ENCODE measurements at places on chromosomes 12 and 14.

DNA sequence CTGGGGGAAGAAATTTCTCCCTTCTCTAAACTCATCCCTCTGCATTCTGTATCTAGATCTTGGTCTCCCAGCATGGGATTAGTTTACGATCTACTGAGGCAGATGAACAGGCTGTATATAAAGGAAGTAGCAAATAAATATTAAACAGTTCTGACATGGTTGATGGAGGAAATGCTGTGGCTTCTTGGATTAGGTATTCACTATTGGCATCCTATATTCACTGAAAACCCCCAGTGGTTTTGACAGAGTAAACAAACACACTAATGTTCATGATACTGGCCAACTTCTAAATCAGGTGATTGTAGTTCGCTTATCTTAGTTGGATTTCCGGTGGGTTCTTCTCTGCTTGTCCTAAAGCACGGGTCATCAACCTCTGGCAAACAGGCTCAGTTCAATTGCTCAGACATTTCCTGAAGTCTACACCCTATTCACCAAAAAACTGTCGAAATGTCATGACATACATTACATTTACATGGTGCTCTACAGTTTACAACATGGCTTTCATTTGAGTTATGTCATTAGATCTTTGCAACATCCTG, 433.9 kb downstream of the EGLN3 start:
- no peaks in the 10 kb centered on the region for H3K36me3 ChIP-seq
- no peak overlapping the region for H3K4me3 ChIP-seq
- no peaks in the 10 kb centered on the region for H3K27me3 ChIP-seq
- no peaks in the 10 kb centered on the region for H3K4me1 ChIP-seq
- no peak for DNase-seq

DNA sequence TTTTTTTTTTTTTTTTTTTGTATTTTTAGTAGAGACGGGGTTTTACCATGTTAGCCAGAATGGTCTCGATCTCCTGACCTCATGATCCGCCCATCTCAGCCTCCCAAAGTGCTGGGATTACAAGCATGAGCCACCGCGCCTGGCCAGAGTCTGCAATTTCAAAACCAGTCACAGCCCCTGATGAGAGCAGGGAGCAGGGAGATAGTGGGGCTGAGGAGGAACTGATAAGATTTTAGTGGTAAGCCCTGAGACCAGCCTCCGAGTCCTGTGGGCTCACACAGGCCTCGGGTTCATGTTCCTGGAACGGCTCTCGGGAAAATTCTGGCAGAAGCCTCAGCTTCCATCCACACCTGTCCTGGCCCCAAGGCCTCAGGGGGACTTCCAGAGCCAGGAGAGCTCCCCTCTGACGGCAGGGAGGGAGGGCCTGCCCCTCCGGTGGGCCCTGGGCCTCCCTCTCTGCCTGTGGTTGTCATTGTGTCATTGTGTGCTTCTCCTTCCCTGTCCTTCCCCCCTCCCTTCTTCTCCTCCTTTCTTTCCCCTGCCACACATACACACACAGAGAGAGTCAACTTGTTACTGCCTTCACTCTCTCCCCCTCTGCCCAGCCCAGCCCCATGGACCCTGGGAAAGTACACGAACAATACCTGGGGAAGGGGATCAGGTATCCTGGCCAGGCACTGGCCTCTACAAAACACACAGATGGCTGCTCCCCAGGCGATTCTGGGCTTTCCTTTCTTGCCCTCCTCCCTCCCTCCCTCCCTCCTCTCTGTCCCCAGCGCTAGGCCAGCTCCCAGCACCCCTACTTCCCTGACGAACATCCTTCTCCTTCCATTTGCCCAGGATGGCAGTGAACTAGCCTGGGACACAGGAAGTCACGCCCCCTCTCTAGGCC, 294.1 kb downstream of the DPF3 start:
- H3K27me3 ChIP-seq: no peaks in the 10 kb centered on the region
- no peak for DNase-seq
- no peak overlapping the region for H3K27ac ChIP-seq
- no peaks in the 10 kb centered on the region for H3K4me1 ChIP-seq
- H3K4me3 ChIP-seq: no peak overlapping the region

- H3K27ac ChIP-seq: no peak overlapping the region
- no peaks in the 10 kb centered on the region for H3K36me3 ChIP-seq
- DNase-seq: peak; percentile 21
- H3K27me3 ChIP-seq: no peaks in the 10 kb centered on the region
- no peak overlapping the region for H3K4me3 ChIP-seq
- H3K4me1 ChIP-seq: no peaks in the 10 kb centered on the region
Observed at GRCh38 chr14:79331830-79332229, 879.5 kb downstream of the DIO2 start.

- H3K4me1 ChIP-seq: no peaks in the 10 kb centered on the region
- no peaks in the 10 kb centered on the region for H3K27me3 ChIP-seq
- no peaks in the 10 kb centered on the region for H3K36me3 ChIP-seq
- H3K4me3 ChIP-seq: no peak overlapping the region
- H3K27ac ChIP-seq: no peak overlapping the region
Observed at GRCh38 chr14:46581036-46581671, 70.4 kb downstream of the RPL10L start.

GRCh38 chr14:99381688-99382060, 99.0 kb downstream of the SETD3 start:
- H3K27ac ChIP-seq: no peak overlapping the region
- no peaks in the 10 kb centered on the region for H3K36me3 ChIP-seq
- no peak for DNase-seq
- peaks cover 9% of the 10 kb centered on the region for H3K27me3 ChIP-seq

GRCh38 chr12:92987362-92987761, 58.3 kb upstream of the EEA1 start:
- DNase-seq: peak; percentile 62
- H3K36me3 ChIP-seq: no peaks in the 10 kb centered on the region
- no peaks in the 10 kb centered on the region for H3K27me3 ChIP-seq
- no peak overlapping the region for H3K4me3 ChIP-seq
- no peak overlapping the region for H3K27ac ChIP-seq

GRCh38 chr14:24883576-24883975, 166.4 kb downstream of the STXBP6 start:
- no peaks in the 10 kb centered on the region for H3K4me1 ChIP-seq
- no peak overlapping the region for H3K27ac ChIP-seq
- H3K36me3 ChIP-seq: no peaks in the 10 kb centered on the region
- DNase-seq: no peak

DNA sequence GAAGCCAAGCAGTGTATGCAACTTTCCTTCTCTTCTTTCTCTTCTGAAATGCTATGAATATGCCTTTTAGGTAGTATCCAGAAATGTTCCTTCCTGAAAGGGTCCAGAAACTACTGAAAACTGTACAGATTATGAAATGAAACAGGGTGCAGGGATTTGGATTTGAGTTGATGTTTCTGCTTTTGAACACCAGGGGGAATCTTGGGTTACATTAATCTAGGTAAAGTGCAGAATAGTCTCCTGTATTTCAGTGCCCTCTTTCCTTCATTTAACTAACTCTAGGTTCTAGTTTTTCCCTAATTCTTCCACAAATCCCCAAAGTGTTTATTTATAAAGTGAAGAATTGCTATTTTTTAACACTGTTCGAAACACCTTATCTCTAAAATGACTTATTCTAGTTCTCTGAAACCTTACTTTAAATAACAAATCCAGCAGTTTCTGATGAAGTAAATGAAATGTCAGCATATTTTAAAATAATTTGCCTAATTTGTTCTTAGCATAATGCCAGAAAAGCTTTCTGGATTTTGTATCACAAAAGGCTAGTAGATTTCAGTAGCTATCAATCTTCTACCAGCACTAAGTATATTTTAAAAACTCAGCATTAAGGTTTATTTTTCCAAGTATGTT, 111.9 kb downstream of the LRRK2 start:
- DNase-seq: peak; percentile 15
- no peak overlapping the region for H3K4me3 ChIP-seq
- H3K27me3 ChIP-seq: no peaks in the 10 kb centered on the region
- no peaks in the 10 kb centered on the region for H3K4me1 ChIP-seq

GRCh38 chr12:104575442-104576186, 118.9 kb downstream of the CHST11 start:
- no peaks in the 10 kb centered on the region for H3K27me3 ChIP-seq
- no peaks in the 10 kb centered on the region for H3K36me3 ChIP-seq
- H3K4me1 ChIP-seq: peaks cover 9% of the 10 kb centered on the region
- no peak overlapping the region for H3K4me3 ChIP-seq
- no peak overlapping the region for H3K27ac ChIP-seq

GRCh38 chr12:19994968-19995367, 373.4 kb upstream of the PDE3A start:
- no peaks in the 10 kb centered on the region for H3K4me1 ChIP-seq
- H3K4me3 ChIP-seq: no peak overlapping the region

- no peak overlapping the region for H3K4me3 ChIP-seq
- no peaks in the 10 kb centered on the region for H3K27me3 ChIP-seq
- peaks cover 3% of the 10 kb centered on the region for H3K4me1 ChIP-seq
Observed at GRCh38 chr12:15540469-15540872, 218.2 kb downstream of the PTPRO start.

DNA sequence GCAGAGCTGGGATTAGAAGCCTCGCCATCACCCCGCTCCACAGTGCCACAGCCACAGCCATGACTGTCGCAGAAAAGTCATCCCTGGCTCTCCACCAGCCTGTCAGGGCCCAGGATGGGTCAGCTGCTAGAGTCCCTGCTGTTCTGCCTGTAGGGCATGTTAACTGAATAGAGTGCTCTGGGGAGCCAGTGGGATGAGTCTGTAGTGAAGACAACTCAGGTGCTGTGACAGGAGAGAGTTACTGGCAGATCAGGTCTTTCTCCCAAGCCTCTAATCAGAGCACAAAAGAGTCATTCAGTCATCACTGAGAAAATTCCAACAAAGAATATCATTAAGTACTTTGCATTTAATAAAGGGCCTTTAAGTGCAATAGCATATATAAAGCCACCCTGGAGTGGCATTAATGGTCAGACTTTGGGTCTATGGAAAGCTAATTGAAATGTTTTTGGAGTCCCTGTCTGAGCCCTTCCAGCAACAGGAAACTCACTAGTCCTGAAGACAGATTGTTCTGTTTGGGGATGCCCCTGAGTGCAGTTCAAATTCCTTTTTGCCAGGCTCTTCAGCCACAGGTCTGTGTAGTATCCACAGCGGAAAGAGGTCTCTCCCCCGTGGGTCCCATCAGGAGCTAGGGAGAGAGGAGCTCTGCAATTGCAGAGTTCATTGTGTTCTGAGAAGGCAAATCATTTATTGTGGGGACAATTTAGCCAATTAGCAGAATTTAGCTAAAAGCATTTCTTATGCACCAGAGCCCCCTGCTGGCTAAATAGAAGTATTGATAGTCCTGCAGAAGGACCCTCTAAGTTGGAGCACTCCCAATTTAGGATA, 45.2 kb upstream of the C14orf132 start:
- no peaks in the 10 kb centered on the region for H3K4me1 ChIP-seq
- H3K36me3 ChIP-seq: no peaks in the 10 kb centered on the region
- H3K27ac ChIP-seq: no peak overlapping the region
- H3K4me3 ChIP-seq: no peak overlapping the region
- peaks cover 6% of the 10 kb centered on the region for H3K27me3 ChIP-seq

DNA sequence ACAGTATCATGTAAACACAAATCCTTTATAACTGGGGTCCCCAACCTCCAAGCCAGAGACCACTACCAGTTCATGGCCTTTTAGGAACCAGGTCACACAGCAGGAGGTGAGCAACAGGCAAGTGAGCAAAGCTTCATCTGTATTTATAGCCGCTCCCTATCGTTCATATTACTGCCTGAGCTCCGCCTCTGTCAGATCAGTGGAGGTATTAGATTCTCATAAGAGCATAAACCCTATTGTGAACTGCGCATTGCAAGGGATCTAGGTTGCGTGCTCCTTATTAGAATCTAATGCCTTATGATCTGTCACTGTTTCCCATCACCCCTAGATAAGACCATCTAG, 49.9 kb downstream of the LRP6 start:
- H3K4me3 ChIP-seq: no peak overlapping the region
- no peaks in the 10 kb centered on the region for H3K36me3 ChIP-seq
- no peak overlapping the region for H3K27ac ChIP-seq
- no peak for DNase-seq
- no peaks in the 10 kb centered on the region for H3K27me3 ChIP-seq
- H3K4me1 ChIP-seq: no peaks in the 10 kb centered on the region

DNA sequence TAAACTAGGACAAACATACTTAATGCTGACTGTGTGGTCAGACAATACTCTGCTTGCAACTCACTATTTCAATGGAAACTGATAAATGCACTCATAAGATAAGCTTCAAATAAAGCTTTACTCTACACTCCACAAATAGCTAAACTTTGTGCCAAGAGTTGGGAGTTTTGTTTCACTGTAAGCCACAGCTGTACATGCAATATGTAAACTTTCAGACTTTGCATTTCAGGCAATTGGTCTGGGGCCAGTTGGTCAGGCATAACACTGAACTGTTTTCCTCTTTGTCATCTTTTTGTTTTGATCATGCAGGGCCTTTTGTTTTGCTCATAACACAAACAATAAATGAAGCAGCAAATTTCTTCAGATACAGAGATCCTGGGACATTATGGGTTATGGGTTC, 426.2 kb downstream of the IPO8 start:
- no peak overlapping the region for H3K27ac ChIP-seq
- H3K4me3 ChIP-seq: no peak overlapping the region
- H3K36me3 ChIP-seq: no peaks in the 10 kb centered on the region
- H3K27me3 ChIP-seq: no peaks in the 10 kb centered on the region
- DNase-seq: peak; percentile 23

GRCh38 chr14:23047034-23047634, 5.1 kb downstream of the PSMB11 start:
- H3K36me3 ChIP-seq: no peaks in the 10 kb centered on the region
- no peak for DNase-seq
- H3K4me1 ChIP-seq: no peaks in the 10 kb centered on the region
- no peak overlapping the region for H3K27ac ChIP-seq
- no peak overlapping the region for H3K4me3 ChIP-seq

DNA sequence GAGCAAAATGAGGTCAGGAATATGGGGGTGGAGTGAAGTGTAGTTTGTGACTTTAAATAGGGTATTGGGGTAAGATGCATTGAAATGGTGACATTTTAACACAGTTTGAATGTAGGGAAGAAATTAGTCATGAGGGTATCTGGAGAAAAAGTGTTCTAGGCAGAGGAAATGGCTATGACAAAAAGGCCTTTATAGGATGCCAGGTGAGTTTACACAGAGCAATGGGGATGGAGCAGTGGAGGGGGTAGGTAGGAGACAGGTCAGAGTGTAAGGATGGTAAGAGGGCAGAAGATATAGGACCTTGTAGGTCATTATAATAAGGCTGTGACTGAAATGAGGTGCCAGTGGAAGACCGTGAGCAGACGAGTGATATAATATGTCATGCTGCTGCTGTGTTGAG, 30.4 kb downstream of the HEATR5A start:
- H3K27ac ChIP-seq: no peak overlapping the region
- no peak overlapping the region for H3K4me3 ChIP-seq
- no peaks in the 10 kb centered on the region for H3K36me3 ChIP-seq
- H3K27me3 ChIP-seq: no peaks in the 10 kb centered on the region
- no peaks in the 10 kb centered on the region for H3K4me1 ChIP-seq
- no peak for DNase-seq
